ENCODE measurements at places on chromosomes 7 and 10.
A peak's percentile ranks its signal among the peaks of the same experiment; 100 is the strongest.

- no peak for DNase-seq
Observed at GRCh38 chr7:116797612-116798011, 64.8 kb upstream of the CAPZA2 start.

DNA sequence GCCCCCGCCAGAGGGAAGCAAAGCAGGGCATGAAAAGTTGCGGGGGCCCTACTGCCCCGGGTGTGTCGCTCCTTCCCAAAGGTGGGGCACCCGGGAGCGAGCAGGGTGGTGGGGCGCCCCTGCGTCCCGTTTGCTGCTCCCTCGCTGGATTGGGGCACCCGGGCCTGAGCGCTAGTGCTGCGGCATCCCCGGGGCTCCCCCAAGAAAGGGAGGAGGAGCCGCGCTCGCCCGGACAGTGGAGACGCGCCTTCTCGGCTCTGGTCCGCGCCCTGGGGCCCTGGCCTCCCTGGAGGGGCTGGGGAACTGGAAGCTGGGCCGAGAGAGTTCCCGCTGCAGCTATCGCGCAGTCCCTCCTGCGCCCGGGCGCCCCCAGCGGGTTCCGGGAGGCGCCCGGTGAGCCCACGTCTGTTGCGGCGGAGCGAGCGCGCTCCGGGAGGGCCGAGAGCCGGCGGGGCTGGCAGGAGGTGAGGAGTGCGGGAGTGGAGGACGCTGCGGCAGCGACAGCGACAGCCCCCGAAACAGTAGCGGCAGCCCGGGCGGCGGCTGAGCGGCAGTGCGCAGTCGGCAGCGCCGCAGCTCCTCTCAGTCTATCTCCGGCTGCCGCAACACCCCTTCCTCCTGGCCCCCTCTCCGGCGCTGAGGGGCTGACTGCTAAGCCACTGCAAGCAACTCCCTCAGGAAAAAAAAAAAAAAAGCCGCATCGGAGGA lies 504 bp upstream of the BMPER start:
- DNase-seq = no peak

DNA sequence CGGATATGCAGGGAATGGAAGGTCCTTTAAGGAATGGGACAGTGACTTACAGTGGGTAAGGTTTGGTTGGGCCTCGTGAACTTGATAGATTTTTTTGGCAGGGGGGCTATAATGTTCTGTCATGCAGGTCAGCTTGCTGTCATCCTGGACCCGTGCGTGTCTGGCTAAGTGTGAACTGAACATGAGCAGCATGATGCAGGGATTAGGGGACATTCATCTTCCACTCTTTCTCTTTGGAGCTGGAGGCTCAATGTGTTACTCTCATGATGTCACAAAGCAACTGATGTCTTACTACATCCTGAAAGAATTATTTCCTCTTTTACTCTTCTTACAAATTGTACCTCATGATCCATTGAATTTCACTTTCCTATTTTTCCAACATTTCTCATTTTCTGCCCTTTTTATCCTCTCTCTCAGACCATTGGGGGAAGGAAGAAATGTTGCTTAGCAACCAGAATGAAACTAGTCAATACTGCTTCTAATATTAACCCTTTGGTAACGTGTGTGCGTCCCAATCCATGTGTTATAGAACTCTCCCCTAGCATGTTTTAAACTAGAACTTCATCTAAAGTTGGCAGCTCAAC lies 549.1 kb downstream of the LRMDA start:
- no peak for DNase-seq

- no peak for DNase-seq
Observed at GRCh38 chr10:52706332-52707070, 66.1 kb downstream of the MBL2 start.

DNA sequence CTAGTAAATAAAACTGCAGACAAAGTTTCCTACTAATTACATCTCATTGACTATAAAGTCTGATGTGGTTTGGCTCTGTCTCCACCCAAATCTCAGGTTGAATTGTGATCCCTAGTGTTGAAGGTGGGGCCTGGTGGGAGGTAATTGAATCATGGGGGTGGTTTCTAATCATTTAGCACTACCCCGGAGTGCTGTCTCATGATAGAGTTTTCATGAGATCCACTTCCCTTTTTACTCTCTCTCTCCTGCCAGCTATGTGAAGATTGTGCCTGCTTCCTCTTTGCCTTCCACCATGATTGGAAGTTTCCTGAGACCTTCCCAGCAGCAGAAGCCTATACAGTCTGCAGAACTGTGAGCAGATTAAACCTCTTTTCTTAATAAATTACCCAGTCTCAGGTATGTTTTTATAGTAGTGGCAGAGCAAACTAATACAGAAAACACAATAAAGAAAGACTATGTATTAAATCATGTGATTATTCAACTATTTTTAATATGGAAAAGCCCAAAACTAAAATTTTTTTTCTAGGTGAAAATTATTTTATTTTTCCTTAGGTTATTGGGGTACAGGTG lies 232.1 kb downstream of the FZD1 start:
- no peak for DNase-seq

DNA sequence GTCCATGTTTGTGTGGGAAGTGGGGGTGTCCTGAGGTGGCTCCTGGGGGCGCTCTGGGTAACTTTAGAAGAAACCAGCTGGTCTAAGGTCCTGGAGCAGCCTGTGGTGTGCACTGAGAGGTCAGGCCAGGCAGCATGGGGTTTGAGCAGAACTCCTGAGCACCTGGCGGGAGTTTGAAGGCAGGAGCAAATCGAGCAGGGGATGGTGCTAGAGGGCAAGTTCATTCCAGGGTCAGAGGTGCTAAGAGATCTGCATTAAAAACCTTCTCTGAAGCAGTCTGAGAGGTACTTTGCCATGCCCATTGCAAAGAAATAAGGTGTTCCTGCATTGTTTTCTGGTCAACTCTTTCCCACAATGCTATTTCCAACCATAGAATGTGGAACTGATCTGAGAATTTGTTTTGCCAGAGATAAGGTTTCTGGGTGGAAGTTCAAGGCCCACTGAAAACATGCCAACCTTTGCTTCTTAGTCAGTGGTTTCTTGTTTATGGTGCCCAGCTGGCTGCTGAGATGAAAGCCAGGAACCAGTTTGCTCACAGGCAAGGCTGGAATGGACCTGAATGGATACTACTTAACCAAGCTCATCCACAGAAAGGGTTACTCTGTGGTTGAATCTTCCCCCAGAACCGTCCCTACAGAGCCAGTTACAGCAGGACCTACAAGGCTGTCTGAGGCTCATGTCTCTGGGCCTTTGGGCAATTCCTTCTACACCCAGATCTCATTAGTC lies 136.3 kb upstream of the TMEM72 start:
- no peak for DNase-seq

DNA sequence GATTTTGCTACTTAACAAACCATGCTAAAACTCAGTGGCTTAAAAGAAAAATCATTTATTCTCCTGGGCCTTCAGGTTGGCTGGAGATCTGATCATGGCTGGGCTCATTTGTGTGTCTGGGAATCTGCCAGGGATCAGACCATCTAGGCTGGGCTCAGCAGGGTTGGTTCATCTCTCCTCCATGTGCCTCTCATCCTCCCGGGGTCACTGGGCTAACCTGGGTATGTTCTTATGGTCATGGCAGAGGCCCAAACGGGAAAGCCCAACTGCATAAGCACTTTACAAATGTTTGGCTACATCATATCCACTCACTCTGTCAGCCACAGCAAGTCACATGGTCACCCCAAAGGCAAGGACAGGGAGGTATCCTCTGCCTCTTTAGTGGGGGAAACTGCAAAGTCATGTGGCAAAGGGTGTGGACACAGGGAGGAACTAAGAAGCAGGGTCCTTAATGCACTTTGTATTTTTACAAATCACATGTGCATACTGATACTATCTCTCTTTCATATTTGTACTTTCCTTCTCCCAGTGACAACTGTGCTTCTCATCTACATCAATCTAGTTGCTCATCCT lies 231.4 kb downstream of the BUB3 start:
- no peak for DNase-seq

DNA sequence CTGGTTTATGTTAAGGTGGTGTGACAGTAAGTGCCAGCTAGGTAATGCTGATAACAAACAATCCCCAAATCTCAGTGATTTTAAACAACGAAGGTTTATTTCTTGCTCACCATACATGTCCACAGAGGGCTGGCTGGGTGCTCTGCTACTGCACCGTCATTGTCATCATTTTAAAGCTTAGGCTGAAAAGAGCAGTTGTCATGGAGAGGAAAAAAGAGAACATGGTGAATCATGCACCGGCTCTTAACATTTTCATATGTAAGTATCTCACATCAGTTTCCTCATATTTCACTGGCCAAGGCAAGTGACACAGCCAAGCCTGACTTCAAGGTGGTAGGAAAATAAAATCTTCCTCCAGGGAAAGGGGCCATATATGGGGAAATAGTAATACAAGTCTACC lies 746.9 kb downstream of the SORCS3 start:
- no peak for DNase-seq

- peak; percentile 21 for DNase-seq
Observed at GRCh38 chr7:151062399-151063211, 3.2 kb downstream of the SLC4A2 start.

DNA sequence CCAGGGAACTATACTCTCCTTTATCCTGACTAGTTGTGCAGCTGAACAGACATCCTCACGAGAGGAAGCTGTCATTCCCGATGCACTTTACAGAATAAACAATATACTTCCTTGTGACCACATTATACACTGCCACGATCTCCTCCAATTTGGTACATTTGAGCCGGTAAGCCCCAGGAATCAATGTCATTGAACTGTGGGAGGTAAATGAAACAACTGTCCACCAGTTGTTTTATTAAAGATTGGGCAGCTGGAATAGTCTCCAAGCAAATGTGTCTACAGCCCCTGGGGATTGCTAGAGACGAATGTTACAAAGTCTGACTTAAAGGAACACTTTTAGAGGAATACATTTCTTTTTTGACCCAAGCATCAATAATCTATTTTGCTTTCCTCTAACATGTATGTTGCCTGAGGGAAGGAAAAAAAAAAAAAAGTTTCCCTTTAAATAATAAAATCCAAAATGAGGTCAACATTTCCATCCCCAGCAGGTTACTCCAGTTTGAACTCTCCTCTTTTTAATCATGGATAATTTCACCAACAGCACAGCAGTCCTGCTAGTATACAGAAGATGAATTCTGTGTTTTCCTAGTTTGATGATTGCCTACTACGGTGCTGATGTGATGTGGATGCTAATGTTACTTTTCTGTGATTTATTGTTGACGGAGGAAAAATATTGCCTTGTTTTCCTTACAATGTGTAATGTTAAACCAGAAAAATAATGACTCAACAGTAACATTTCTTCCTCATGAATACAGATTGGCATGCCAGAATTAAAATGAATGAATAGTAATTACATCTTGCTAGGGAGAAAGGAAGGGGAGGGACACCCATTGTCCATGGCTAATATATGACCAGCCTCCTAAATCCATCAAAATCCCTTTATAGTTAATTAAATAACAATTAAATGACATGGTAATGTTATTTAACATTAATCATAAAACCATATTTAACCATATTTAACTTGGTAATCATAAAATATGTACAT lies 360.9 kb downstream of the NEBL start:
- no peak for DNase-seq

DNA sequence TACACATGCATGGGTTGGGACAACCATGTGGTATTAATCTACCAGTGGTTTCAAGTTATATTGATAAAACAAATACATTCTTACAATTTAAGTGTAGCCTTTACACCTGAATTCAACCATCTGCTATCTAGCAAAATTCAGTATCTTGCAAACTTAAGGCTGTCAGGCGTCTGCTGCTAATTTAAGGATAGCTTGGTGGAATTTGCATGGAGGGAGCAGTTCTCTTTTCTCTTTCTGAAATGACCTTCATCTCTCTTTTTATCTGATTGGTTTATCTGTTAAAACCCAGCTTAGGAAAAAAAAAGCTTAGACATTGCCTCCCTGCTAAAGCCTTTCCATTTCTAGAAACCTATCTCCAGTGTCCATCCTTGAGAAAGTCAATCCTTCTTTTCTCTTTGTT lies 102.3 kb downstream of the ZEB1 start:
- DNase-seq = no peak

GRCh38 chr7:80146545-80147182 lies 12.0 kb downstream of the GNAI1 start:
- no peak for DNase-seq

GRCh38 chr7:41039981-41040380 lies 662.9 kb downstream of the INHBA start:
- no peak for DNase-seq

DNA sequence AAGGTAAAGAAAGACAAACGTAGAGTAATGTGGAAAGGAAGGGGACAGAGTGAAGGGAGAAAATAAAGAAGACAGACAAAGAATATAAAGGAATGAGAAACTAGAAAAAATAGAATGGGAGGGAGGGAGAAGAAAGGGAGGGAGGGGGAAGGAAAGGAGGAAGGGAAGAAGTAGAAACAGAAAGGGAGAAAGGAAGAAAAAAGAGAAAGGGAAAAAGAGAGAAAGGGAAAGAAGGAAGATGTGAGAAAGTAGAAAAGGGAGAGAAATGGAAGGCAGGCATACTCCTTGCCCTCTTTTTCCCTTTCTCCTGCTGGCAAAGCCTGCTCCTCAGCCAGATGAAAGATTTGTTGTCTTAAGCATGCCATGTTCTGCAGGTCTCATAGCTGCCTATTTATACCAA lies 1137.8 kb upstream of the C7orf33 start:
- no peak for DNase-seq

- DNase-seq = no peak
Observed at GRCh38 chr7:128435327-128435686, 20.4 kb upstream of the HILPDA start.

DNA sequence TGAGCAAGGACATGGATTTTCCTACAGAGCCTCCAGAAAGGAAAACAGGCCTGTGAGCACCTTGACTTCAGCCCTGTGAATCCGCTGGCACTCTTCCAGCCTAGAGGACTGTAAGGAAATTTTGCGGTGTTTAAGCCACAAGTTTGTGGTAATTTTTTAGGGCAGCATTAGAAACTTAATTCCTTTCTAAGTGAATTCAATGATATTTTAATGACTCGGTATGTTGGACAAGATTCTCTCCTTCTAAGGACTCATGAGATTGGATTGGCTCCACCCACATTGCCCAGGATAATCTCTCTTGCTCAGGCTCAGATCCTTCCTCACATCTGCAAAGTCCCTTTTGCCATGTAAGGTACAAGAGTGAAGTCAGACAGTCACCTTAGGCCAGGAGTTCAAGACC lies 4.5 kb downstream of the LYZL2 start:
- no peak for DNase-seq
